ENCODE measurements at places on chromosomes 16 and 17.

GRCh38 chr16:30354423-30355143, 525 bp downstream of the CD2BP2 start:
- no peak for DNase-seq

DNA sequence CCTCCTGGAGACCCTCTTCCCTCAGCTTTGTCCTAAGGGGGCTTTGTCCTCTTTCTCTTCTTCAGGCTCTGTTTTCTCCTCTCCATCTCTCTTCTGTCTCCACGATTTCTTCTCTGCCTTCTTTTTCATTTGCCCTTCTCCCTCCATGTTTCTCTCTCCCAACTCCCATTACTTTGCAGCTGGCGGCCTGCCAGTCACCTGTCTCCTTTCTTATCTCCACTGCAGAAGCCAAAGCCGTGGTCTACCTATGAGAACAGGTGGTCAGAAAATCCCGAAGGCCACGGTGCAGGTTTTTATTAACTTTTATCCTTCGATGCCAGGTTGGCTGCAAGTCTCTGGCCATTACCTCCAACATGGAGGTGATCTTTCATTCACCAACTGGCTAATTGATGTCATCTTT, 45.1 kb downstream of the FZD2 start:
- DNase-seq, result no peak

- no peak for DNase-seq
Measured at GRCh38 chr16:75059411-75059810, 57.2 kb downstream of the LDHD start.

DNA sequence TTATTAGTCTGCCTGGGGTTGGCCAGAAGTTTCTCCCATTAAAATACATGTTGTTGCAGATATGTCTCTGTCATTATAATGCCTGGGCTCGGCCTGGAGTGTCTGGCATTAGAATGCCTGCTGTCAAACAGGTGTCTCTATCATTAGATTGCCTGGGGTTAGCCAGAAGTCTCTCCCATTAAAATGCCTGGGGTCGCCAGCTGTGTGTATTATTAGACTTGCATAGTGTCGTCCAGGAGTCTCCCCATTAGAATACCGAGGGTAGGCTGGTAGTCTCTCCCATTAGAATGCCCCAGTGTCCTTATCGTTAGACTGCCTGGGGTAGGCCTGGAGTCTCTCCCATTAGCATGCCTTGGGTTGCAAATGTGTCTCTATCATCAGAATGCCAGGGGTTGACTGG, 2270.8 kb downstream of the TP53TG3F start:
- DNase-seq, result no peak

GRCh38 chr17:60439501-60439900, 17.2 kb downstream of the CHCT1 start:
- DNase-seq, result no peak

- no peak for DNase-seq
Measured at GRCh38 chr16:14087590-14088154, 16.6 kb downstream of the MRTFB start.

- peak; percentile 21 for DNase-seq
Measured at GRCh38 chr16:56424791-56425438, 430 bp downstream of the AMFR start.

- peak; percentile 33 for DNase-seq
Measured at GRCh38 chr17:43338886-43339516, 59.8 kb upstream of the ARL4D start.

GRCh38 chr17:74512624-74513091, 18.6 kb downstream of the CD300LB start:
- no peak for DNase-seq

- DNase-seq, result no peak
Measured at GRCh38 chr16:66605979-66606751, 1.7 kb downstream of the CMTM3 start.

GRCh38 chr16:25966172-25967097, 274.7 kb downstream of the HS3ST4 start:
- no peak for DNase-seq

GRCh38 chr16:67718668-67719047, 458 bp downstream of the GFOD2 start:
- no peak for DNase-seq

DNA sequence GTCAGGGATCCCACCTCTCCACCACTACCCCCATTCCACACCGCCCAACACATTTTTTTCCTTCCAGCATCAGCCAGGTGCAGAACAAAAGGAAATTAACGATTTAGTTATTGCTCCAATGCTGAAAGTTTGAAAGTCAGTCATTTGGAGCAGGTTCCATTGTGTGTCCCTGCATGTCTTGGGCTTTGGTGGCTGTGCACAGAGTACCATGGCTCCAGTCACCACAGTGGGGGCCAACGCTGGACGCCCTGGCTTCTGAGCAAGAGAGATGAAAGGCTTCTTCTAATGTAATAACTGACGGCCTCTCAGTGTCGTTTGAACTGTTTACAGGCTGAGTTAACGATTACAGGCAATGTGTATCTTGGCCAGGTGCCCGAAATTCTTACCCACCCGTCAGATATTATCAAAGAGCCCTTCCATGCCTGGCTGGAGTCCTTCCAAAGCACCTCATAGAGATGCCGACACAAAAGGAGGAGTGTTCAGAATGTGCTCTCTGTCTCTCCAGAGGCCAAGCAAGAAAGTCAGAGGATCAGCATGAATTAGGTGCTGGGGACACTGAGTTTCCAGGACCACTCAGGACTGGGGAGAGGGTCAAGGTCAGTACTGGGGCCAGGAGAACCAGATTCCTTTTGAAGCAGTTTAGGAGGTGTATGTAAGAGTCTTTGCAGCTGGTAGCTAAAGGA, 25.9 kb downstream of the RNF43 start:
- DNase-seq, result no peak

DNA sequence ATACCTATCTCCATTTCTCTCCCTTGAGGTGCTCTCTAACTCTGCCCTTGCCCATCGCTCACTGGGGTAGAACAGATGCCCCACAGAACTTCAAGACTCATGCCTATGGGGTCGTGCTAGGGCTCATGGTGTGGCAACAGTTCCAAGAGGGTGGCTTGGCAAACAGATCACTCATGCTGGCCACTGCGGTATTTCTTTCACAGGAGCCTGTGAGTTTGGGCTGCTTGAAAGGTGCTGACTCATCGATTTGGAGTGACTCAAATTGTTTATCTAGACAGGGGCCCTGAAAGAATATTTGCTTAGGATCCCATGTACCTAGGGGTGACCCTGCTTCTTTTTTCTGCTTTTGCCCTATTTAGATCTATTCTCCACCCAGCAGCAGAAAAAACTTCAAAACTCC, 69.9 kb downstream of the IRX5 start:
- DNase-seq, result no peak

- DNase-seq, result no peak
Measured at GRCh38 chr16:53014287-53014686, 38.4 kb downstream of the CHD9NB start.

- no peak for DNase-seq
Measured at GRCh38 chr17:75240394-75241142, 20.8 kb downstream of the GGA3 start.

- no peak for DNase-seq
Measured at GRCh38 chr16:11640987-11641817, 27.1 kb upstream of the SNN start.

DNA sequence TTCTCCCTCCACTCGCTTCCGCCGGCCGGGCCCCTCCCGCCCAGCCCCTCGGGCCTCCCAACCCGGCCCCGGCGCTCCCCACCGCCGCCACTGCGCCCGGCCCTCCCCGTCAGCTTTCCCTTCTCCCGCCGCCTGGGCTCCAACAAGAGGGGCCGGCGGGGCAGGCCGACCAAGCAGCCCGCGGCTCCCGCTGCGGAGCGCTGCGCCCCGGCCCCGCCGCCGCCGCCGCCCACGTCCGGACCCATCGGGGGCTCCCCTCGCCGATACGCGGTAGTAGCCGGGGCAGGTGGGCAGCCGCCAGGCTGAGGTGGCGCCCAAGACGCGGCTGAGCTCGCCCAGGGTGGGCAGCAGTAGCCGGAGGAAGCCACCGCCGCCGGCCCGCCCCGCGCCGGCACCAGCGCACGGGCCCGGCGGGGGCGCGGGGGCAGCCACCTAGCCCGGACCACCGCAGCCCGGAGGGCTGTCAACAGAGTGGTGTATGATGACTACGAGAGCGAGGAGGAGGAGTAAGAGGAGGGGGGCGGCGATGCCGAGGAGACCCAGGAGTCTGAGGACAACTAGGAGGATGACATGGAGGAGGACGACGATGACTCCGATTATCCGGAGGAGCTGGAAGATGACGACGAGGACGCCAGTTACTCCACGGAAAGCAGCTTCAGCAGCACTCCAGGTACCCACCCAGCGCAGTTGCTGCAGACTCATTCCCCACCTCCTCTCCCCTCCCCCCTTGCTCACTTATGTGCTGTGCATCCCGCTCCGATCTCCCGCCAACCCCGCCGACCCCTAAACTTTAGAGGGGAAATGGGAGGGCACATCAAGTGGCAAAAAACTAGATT, 498 bp downstream of the LRRC37B start:
- peak; percentile 10 for DNase-seq

DNA sequence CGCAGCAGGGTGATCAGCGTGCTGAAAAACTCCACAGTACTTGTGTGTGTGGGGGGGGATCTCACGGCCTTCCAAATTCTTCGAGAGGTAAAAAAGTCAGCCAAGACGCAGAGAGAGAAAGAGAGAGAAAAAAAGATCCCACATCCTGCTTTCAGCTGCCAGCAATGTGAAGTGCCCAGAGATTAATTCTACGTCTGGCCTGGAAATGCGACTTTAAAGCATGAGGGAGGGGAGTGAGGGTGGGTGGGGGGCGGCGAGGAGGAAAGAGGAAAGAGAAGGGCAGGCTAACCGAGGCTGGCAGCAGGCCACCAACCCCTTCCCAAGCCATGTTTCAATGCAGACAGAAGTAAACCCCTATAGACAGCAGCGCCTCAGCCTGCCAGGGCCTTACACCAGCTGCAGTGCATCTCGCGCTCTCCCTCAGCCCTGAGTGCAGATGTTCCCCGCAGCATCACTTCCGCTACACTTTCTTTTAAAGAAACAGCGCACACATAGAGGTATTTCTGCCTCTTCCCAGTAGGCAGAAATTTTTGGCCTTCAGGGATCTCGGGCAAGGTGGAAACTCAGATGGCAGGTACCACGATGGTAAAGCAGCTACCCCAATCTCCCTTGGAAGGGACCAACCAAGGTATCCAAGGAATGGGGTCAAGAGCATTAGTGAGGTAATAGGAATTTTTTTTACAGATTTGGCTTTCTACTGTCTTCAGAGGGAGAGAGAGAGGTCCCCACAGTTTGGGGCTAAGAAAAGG, 87.8 kb downstream of the SMG6 start:
- no peak for DNase-seq

GRCh38 chr17:70086516-70086915, 11.5 kb downstream of the KCNJ16 start:
- DNase-seq, result no peak

DNA sequence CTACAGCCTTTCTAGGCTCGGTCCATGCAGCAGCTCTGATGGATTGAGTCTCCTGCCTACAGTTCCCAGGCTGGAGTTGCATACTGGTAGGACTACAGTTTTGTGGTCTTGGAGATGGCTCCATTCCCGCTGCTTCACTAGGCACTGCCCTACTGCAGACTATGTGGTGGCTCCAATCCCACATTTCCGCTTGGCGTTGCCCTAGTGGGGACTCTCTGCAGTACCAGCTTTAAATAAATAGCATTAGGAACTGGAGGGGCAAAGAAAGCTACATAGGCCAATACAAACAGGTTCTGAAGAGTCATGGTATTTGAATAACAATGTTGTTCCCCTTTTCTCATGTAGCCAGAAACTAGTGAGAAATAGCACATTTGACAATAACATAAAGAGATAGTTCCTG, 5.4 kb upstream of the GOSR2 start:
- DNase-seq, result no peak

DNA sequence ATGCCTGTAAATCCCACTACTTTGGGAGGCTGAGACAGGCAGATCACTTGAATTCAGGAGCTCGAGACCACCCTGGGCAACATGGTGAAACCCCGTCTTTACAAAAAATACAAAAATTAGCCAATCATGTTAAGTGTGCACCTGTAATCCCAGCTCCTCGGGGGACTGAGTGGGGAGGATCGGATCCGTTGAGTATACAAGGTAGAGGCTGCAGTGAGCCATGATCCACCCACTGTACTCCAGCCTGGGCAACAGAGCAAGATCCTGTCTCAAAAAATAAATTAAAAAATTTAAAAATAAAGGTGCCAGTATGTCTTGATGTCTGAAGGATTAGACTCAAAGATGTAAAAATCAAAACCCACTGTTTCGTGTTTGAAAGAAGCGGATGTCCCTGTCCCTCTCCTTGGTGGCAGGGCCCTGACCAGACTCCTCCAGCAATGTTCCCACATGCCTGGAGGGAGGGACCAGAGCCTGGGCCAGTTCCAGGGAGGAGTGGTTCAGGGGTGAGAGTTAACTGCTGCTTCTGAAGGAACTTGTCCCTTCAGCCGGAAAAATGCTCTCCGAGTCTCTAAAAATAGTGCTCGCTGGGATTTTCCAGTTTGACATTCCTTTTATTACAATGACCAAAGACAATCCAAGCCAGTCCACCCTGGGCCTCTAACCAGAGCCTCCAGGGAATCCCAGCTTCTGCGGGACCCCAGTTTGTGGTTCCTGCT, 9.4 kb upstream of the CMTM4 start:
- DNase-seq, result no peak

DNA sequence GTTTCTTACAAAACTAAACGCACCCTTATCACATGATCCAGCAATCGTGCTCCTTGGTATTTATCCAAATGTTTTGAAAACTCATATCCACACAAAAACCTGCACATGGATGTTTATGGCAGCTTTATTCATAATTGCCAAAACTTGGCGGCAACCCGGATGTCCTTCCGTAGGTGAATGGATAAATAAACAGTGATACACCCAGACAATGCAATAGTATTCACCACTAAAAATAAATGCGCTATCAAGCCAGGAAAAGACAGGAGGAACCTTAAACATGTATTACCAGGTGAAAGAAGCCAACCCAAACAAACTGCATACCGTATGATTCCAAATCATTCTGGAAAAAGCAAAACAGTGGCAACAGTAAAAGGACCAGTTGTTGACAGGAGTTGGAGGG, 10.0 kb downstream of the SPATA32 start:
- no peak for DNase-seq

DNA sequence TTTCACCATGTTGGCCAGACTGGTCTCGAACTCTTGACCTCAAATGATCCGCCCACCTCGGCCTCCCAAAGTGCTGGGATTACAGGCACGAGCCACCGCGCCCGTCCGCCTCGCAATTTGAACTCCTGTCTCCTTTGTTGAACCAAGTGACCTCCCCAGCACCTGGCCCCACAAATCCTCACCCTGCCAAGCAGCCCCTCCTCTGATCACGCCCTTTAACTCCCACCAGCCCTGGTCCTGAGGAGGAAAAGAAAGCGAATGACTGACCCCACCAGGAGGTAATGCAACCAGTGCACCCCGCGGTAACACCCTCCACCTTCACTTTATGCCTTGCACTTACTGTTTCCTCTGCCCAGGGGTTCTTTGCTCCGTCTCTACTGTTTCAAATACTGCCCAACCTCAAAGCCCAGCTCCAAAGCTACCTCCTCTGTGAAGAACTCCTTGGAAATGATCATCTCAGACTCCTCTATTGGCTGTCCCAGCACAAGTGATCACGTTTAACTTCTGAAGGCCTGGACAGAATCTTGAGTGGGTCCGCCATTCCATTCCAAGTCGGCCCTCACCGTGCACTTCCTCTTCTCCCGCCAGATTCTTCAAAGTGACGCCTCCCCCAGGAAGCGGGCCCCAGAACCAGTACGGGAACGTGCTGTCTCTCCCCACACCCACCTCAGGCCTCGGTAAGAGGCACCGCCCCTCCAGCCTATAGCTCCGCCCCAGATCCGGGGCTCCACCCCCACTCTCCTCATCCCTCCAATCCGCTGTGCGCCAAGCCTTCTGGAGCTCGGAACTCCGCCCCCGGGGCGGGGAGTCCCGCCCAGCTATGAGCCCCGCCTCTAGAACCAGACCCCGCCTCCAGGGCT, 4.4 kb downstream of the CD19 start:
- DNase-seq, result peak; percentile 79

GRCh38 chr17:17060001-17060922, 18.0 kb downstream of the MPRIP start:
- no peak for DNase-seq
